ENCODE measurements at places on chromosomes 2 and 18.

DNA sequence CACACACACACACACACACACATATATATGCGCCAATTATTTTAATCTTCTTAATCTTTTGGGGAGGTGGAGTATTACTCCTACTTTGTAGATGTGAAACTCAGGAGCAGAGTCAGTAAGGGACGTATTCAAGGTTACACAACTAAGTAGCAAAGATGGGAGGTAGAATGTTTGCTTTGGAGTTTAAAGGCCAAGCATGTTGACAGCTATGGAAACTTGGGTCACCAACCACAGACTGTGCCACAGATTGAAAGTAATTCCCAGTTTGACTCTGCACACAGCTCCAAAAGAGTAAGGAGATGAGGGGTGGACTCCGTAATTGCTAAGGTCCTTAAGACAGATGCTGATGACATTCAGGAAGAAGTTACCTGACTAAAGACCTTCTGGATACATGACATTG lies 124.8 kb upstream of the ITGB6 start:
- no peak for DNase-seq

DNA sequence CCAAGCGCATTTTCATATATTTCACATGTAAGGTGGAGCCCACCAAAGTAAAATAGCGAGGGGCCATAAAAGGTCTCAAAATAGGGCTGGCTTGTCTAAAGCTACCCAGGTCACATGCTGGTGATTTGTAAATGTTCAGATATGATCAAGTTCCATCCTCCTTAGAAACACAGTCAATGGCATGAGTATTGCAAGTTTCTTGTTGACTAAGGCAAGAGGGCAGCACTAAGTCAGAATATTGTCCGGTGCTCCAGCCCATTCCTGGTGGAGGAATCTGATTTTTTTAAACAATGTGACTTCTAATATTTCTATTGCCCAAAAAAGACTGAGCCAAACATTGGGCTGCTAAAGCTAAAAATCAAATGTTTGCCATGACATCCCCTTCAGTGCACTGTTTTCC lies 85.1 kb downstream of the LAMA1 start:
- DNase-seq, result no peak

DNA sequence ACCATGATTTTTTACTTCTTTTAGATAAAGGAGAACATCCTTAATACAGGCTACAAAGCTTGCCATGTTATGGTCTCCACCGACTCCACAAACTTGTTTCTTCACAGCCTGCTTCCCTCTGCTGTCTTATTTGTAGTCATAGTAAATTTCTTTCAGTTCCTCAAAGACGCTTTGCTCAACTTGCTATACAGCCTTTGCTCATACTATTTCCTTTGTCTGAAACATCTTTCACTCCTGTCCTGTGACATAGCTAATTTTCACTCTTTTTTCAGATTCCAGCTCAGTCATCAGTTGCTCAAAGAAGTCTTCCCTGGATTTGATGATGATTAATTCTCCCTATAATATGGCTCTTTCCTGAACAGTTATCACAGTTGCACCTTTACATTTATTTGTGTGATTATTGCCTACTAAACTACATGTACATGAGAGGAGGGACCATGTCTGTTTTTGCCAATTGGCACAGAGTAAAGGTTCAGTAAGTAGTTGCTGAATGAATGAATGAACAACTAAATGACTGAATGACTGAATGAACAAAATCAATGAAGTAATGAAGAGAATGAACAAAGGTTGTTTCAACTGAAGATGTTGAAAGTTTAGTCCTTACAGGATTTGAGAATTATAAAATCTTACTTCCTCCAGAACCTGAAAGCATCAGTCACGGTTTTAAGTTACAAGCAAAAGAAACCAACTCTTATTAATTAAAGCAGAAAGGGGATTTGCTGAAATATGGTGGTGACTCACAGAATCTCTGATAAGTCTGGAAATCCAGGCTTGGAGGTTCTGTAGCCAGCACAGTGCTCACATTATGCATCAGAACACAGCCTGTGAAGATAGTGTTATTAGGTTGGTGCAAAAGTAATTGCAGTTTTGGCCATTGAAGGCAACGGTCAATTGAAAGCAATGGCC lies 186.4 kb upstream of the FAM98A start:
- no peak for DNase-seq

- no peak for DNase-seq
Measured at GRCh38 chr2:28343971-28344715, 48.5 kb upstream of the FOSL2 start.

- DNase-seq, result no peak
Measured at GRCh38 chr2:88841224-88841929, 149.9 kb downstream of the RPIA start.

- no peak for DNase-seq
Measured at GRCh38 chr2:221289389-221289788, 282.7 kb downstream of the EPHA4 start.

GRCh38 chr2:181070119-181070835 lies 89.9 kb downstream of the UBE2E3 start:
- DNase-seq, result no peak

Measured in stimulated activated CD4-positive, alpha-beta T cell treated with anti-CD3 and anti-CD28 coated beads, Interleukin-12 subunit alpha, Interleukin-12 subunit beta, amount 100 ng/mL, for 24 hours (primary cell).